ENCODE measurements at places on chromosomes 2 and 18.

DNA sequence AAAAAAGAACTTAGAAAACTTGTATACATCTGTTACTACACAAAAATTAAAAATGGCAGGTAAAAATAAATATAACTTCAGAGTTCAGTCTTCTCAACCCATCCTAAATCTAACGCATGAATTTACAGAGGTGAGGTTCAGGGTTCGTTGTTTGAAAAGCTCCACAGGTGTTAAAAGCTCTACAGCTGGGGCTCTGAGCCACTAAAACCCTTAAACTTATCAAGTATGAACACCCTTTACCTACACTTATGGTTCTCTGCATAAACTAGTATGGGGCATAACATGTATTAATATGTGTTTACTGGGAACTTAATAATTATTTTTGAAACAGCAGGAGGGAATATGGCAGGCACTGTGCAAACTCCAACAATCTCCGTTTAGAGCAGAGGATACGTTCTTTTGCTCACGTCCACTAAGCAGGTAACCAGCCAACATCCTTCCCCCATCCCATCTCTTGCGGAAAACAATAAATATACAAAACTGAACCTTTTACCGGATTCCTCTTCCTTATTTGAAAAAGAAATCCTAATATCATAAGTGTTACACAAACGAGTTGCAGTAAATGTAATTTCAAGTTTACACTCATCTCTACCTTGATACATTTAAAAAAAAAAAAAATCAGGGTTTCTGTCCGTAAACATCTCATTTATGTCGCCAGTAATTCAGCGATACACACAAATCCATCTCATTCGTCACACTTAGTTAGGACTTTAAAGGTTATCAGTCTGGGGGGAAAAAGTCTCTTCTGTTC, 1.3 kb downstream of the PIAS2 start:
- no peak for DNase-seq

DNA sequence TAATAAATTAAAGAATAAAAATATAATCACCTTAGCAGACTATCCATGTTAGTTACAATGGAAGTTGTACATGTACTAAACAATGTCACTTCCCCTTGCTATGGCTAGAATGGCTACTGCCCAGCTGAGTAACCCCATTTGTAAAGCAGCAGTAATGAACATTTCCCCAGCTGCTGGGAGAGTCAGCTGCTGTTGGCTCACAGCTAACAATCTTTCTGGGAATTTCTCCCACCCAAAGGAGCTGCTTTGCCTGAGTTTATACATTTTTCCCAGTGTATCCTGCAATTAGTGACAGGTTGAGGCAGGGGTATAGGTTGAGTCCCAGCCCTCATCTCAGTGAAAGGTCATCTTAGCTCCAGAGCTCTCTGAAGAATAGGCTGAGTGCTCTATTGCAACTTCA, 665.6 kb upstream of the KLHL29 start:
- DNase-seq: no peak

DNA sequence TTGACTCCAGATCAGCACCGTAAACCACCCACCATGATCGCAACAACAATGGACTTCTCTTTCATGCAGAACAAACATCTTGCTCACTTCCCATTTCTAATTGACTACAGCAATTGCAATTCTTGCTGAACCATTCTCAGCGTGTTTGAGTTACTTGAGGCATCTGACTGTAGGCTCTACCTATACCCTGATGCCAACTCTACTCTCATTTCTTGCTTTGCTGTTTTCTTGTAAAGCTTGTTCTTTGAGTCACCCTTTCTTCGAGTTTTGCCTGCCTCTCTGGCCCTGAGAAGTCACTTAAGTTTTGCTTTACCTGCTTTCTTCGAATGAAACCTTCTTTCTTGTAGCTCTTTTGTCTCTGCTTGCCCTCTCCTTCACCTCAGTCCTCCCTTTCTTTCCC, 160.5 kb upstream of the RND3 start:
- DNase-seq: no peak

- no peak for DNase-seq
Measured at GRCh38 chr2:110847651-110848050, 115.3 kb downstream of the ACOXL start.
